ENCODE measurements at places on chromosomes 5 and 9. TPM values are rescaled to one million over a fixed set of nuclear protein-coding genes. Genes with fewer than 3 reads are reported as not detected.

CNTNAP3B gene
- polyA plus RNA-seq = 29.8 TPM

PCDHA10 gene
- polyA plus RNA-seq = 0.11 TPM

PCBD2 gene
- polyA plus RNA-seq = 4.2 TPM

LCN15 gene
- not detected for polyA plus RNA-seq

ZFP2 gene
- polyA plus RNA-seq = 0.07 TPM

NACC2 gene
- 15.8 TPM for polyA plus RNA-seq

SLC34A1 gene
- not detected for polyA plus RNA-seq

OGN gene
- not detected for polyA plus RNA-seq

CD274 gene
- 25.4 TPM for polyA plus RNA-seq

CDC42SE2 gene
- 10.7 TPM for polyA plus RNA-seq

LHX6 gene
- 1.8 TPM for polyA plus RNA-seq

INSL6 gene
- not detected for polyA plus RNA-seq

FSD1L gene
- 0.53 TPM for polyA plus RNA-seq

LIX1 gene
- not detected for polyA plus RNA-seq

PCDHGA5 gene
- 0.36 TPM for polyA plus RNA-seq

CCDC180 gene
- polyA plus RNA-seq = 0.41 TPM

Measured in endothelial cell of umbilical vein (primary cell).